Right renal cortex interstitium (tissue), 3 donors: ENCODE measurements at places on chromosomes 5 and 9.

DNA sequence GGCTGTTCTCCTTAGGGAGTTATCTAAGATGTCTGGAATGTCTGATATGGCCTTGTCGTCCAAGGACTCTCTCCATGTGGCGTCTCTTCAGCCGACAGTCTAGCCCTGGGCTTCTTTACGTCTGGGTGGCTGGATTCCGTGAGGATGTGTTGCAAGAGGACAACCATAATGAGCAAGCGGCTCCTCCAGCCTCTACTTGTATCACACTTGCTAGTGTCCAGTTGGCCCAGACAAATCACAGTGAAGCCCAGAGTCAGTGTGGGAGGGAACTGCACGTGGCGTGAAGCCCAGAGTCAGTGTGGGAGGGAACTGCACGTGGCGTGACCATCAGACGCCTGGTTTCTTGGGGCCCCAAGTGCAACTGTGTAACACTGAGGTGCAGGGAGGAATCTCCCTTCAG is 61.1 kb downstream of the COL23A1 start:
- DNase-seq, result no peak

DNA sequence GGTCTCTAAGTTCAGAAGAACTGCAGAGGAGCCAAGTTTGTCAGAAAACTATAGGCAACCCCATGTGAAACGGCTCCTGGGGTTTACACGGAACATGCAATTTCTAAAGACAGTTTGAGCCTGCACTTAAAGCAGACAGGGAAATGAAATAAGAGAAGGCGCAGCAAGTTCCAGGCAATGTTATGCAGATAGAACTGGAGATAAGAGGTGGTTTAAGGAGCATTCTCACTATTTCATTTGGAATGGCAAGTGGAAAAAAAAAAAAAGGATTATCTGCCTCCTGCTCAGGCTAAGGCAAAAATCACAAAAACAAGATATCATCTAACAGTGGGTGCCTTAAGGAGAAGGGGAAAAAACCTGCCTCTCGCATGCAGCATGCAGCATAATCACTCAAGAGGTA is 2252.4 kb downstream of the MAT2B start:
- no peak for DNase-seq

DNA sequence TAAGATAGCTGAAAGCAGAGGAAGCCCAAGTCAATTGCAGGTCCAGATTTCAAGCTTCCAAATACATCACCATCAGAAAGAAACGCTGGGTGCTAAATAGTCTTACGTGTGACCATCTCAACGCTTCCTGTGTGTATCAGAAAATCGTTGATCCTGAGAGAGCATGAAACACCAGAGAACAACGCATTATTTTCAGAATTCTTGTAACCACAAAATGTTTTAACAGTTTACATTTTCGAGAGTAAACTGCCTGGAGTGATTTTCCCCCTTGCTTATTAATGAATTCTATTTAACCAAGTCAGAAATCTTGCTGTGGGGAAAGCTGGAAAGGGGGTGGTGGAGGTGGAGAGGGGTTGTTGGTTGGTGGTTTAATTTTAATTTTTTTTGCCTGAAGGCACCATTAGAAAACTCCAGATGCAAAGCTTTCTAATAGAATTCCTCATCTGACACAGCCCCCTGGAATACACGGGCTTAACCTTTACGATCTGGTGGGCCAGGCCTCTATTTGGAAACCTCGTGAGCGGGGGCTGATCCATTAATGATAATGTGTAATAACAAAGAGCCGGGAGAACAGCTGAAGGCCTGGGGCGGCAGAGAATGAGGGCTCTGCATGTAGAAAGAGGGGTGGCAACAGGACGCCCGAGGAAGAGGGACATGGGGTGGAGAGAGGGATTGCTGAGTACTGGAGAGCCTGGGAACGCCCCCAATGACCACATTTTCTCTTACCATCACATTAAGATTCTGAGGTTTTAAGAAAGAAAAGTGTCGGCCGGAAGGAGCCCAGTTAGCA is 124.5 kb upstream of the NFIB start:
- DNase-seq, result no peak

- no peak for DNase-seq
These were observed 126.6 kb downstream of the SLC24A2 start for GRCh38 chr9:19662213-19662612.

- DNase-seq, result no peak
These were observed 3.5 kb upstream of the PDLIM7 start for GRCh38 chr5:177500685-177501522.

GRCh38 chr5:100803397-100803796 is 99.7 kb downstream of the ST8SIA4 start:
- DNase-seq, result no peak

DNA sequence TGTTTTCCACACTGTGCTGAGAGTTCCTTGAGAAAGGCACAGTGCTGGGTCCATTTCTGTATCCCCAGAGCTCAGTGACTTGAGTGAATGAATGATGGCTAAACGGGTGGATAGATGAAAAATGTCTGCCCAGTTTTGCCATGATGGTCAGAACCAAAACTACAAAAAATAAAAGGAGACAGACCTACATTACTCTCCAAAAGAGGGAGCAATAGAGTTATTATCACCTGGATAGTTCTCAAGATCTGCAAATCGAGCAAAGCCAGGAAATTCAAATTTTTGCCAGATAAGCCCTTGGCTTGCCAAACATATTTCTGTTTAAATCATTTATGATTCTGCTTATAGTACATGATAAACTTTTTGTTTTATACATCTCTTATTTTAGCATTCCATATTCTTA is 214.2 kb upstream of the ZNF462 start:
- no peak for DNase-seq

- DNase-seq, result no peak
These were observed 842 bp downstream of the TMED7 start for GRCh38 chr5:115624994-115625393.

- DNase-seq, result no peak
These were observed 76.3 kb upstream of the PCSK1 start for GRCh38 chr5:96509316-96509715.

DNA sequence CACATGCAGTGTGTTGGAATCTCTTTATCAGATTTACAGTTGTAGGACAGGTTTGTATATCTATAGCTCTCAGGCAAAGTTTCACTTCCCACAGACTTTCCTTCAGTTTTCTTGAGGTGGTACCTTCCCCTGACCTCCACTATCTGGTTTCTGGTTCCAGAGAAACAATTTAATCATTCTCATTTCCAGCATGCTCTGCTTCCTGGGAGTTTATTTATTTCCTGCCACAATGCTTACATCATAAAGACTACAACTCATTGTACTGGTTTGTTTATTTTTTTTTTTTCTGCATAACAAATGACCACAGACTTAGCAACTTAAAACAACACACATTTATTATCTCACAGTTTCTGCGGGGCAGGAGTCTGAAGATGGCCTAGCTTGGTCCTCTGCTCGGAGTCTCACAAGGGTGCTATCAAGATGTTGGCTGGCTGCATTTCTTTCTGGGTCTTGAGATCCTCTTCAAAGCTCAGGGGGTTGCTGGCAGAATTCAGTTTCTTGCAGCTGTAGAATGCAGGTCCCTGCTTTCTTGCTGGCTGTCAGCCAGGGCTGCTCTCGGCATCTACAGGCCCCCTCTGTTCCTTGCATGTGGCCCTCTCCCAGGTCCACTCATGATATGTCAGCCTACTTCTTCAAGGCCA is 247.7 kb downstream of the ENC1 start:
- no peak for DNase-seq

DNA sequence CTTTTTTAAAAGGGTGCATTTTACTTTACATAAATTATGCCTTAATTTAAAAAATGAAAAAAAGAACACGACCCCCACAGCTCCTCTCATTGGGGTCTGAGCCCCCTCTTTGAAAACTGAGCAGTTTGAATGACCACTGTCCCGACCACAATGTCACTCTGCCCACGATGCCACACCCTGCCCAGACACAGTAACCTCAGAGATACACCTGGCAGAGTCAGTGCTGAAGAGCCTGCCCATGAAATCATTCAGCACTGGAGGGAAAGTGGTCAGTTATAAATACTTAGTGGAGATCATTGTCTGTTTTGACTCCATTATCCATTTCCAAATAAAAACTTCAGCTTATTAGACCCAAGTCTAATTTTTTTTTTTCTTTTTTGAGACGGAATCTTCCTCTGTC is 49.3 kb downstream of the DNAJC21 start:
- DNase-seq, result no peak

- no peak for DNase-seq
These were observed 558 bp downstream of the GRPEL2 start for GRCh38 chr5:149345892-149346222.

DNA sequence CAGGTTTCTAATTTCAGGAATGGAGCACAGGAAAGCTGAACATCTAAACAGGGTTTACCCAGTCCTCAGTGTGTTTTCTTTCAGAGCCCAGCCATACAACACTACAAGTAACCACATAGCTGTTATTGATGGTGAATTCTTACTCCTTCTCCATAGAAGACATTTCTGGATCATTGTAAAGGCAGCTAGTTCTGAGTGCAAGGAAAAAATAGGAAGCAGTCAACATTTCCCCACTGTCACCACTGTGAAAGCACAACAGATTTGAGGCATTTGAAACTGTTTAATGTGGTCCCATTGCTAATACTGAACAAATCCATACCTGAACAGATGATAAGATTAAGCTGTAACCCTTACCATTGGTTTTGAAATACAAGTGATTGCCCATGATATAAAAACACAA is 145.0 kb upstream of the PCA3 start:
- no peak for DNase-seq

DNA sequence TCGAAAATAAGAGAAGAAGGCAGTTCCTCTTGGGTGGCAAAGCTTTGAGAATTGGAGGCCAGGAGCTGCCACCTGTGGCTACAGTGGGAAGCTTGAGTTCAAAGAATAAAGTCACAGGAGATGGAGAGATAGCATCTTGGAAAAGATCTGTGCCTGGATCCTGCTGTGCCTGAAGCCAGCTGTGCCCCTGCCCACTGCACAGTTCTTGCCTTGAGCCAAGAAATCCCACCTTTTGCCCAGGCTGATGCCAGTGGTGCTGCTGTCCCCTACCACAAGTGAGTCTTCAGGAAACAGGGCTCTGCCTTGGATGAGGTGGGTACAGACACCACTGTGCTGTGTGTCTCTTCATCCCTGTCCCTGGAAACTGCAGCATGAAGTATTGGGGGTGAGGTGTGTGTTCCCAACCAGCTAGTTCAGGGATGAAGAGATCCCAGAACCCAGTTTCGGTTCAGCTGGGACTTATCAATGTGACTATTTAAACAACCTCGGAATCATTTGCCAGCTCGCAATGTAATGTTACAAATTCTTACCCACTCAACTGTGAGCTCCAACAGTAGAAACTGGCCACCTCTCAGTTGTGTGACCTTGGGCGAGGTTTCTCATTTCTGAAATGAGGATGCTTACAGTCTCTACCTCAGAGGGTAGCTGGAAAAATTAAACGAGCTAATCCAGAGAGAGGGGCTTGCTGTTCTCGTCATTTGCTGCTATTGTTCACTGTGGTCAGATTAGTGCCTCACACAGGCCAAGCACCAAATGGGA is 5.9 kb downstream of the IER5L start:
- no peak for DNase-seq

DNA sequence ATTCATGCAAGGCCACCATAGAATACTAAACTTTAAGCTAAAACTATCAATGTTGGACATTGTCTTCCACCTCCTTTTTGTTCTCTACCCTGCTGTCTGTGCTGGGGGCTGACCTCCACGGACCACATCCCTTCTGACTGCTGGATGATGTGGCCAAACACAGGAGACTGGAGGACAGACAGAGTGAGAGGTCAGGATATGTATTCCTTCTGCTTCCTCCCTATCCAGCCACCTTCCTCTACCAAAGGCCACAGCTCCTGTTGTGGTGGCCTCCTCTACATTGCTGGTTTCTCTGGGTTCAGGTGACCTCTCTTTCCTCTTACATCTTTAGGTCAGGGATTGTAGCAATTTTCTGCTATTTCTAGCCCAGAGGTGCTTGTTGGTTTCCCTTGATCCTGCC is 148.1 kb downstream of the ACTBL2 start:
- no peak for DNase-seq

DNA sequence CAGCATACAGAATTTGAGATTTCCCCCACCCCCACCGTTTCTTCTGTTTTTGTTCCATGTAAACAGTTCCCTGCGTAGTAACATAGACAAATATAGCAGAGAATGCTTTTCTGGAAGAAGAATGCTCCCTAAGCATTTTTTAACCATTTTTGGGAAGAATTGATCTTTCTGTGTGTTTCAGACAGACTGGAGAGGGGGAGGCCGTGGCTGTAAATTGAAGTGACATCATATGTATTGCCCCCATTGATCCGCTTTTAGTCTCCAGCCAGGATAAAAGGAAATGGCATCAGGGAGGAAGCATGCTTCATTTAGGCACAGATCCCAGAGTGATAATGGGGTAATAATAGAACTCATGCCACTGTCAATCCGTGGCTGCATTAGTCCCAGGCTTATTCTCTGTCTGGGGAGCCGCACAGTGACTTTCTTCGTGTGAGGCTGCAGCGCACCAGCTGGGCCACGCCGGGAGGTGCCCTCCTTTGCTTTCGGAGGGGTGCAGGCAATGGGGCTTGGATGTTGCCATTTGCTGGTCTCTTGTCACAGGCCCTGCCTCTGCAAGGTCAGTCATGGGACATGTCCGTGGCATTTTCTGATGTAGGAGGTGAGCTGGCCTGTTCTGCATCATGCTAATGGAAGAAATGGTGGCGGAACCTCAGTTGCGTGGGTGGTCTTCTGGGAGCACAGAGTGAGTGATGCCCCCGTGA is 261.5 kb downstream of the FANCC start:
- no peak for DNase-seq

DNA sequence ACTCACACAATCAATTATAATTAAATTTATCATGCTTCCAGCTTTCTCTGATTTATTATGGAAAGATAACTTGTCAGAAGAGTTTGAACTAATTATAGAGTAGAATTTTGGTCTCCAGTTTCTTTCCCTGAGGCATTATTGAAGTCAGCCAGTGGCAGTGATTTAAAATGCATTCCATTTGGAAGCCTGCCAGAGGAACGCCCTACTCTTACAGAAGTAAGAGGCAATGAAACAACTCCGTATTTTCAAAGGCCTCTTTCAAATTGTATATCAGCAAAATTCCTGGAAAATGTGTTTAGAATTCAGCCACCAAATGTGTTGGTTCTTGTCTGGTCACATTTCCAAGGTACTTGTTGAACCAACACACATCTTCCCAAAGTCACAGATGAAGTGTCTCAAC is 640.9 kb downstream of the SEMA5A start:
- DNase-seq, result peak; percentile 7

GRCh38 chr9:2874001-2874750 is 30.3 kb upstream of the PUM3 start:
- no peak for DNase-seq

DNA sequence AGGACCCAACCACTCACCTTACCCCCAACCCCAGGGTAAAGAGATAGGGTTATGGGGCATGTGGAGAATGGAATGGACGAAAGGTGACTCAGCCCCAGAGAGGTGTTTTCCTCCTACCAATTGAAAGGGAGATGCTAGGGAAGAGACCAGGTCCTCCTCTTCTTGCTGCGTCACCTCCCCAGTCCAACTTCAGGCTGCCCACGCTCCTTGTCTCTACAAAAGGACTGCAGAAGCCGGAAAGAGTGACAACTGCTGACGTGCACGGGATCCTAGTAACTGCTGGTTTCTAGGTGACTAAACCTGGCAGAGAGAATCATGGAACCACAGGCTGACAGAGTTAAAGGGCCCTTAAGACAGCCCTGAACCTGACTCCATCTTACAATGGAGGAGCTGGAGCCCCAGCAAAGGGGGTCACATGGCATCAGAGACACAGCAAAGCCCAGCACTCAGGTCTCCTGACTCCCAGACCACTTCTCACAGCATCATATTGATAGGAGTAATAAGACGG is 2.2 kb downstream of the GPX3 start:
- DNase-seq, result no peak
